Stimulated activated CD8-positive, alpha-beta memory T cell treated with anti-CD3 and anti-CD28 coated beads, Interleukin-4, amount 100 ng/mL, for 48 hours (primary cell): ENCODE measurements at places on chromosomes 2 and 18.

DNA sequence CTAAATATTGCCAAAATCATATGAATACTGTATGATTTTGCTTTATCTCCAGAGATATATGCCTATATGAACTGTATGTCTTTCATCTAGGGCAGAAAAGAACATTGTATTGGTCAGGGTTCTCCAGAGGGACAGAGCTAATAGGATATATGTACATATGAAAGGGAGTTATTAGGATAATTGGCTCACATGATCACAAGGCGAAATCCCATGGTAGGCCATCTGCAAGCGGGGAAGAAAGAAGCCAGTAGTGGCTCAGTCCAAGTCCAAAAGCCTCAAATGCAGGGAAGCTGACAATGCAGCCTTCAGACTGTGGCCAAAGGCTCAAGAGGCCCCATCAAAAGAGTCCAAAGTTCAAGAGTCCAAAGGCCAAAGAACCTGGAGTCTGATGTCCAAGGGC is 209.9 kb downstream of the RNF144A start:
- DNase-seq = no peak

DNA sequence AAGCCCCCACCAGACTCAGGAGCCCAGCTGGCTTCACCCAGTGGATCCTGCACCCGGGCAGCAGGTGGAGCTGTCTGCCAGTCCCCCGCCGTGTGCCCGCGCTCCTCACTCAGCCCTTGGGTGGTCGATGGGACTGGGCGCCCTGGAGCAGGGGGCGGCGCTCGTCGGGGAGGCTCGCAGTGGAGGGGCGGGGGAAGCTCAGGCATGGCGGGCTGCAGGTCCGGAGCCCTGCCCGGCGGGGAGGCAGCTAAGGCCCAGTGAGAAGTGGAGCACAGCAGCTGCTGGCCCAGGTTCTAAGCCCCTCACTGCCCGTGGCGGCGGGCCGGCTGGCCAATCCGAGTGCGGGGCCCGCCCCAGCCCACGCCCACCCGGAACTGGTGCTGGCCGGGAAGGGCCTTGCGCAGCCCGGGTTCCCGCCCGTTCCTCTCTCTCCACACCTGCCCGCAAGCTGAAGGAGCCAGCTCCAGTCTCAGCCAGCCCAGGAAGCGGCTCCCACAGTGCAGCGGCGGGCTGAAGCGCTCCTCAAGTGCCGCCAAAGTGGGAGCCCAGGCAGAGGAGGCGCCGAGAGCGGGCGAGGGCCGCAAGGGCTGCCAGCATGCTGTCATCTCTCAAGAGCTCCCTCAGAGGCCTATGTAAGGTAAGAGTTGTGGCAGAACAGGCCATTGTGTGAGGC is 1307.8 kb upstream of the TMEFF2 start:
- no peak for DNase-seq

GRCh38 chr18:36249392-36249791 is 48.1 kb upstream of the FHOD3 start:
- DNase-seq = no peak

- no peak for DNase-seq
Measured at GRCh38 chr18:43714343-43715010, 437.2 kb upstream of the SYT4 start.

DNA sequence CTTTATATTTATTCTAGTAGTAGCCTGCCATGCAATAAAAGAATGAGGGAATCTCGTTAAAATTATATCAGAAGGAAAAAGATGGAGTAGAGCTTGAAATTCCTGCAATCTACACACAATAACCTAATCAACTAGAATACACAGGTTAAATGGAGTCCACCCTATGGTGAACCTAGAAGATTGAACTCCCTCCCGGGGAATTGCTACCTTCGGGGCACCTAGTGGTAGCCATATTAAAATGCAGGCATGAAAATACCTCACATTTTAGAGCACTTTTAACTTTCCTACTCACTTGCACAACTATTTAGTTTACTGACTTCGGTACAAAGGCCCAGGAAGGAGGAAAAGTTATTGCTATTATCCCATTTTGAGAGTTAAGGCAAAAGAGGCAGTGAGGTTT is 174.5 kb downstream of the SS18 start:
- DNase-seq = no peak

DNA sequence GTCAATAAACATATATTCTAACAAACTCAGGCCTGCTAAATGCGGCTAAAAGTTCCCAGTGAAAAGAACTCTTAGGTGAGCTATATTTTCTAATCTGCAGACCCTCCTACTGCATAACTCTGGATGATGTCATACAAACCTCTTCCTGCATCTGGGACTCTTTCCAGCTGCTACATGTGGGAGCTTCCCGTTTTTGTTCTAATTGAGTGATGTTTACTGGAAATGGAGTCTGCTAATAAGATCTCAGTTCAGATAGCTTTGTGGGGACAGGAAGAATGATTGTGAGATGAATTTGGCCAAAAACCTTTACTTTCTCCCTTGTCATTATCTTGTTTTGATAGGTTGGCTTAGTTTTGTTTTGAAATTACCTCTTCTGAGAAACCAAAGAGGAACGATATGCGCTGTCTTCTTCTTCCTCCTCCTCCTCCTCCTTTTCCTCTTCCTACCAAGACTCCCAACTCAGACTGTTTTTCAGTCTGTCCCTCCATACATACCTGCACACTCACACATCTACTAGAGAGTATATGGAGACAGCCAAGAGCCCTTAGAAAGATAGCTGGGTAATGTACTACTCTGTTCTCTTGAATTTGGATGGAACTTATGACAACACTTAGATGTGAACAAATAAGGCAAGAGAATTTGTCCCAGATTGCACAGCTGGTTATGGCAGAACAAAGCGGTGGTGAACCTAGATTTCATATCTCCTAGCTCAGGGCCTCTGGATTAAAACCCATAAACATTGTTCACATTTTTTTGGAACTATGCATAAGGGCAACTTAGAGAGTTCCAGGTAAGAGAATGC is 39.8 kb upstream of the AAK1 start:
- no peak for DNase-seq

- no peak for DNase-seq
Measured at GRCh38 chr2:216624251-216624650, 9.0 kb upstream of the IGFBP2 start.

DNA sequence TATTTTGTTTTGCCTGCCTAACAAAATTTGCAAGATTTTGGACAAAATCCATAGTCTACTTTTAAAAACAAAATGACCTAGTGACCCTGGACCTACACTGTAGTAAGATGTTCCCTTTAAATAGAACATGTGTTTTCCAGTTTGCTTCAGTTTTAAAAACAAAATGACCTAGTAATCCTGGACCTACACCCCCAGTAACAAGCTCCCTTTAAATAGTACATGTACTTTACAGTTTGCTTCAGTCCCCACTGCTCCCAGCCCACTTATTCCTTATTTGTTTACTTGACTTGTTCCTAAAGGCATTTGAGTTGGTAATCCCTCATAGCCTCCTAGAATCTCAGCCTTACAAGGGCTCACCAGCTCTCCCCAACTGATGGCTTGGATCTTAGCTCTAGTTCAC is 34.5 kb upstream of the HTR2B start:
- no peak for DNase-seq

- no peak for DNase-seq
Measured at GRCh38 chr2:29751390-29751789, 170.0 kb downstream of the ALK start.

- DNase-seq = no peak
Measured at GRCh38 chr18:53886058-53886457, 338.4 kb downstream of the MBD2 start.
